NCI-H345 (cell line): ENCODE measurements at places on chromosomes 11 and 22.

DNA sequence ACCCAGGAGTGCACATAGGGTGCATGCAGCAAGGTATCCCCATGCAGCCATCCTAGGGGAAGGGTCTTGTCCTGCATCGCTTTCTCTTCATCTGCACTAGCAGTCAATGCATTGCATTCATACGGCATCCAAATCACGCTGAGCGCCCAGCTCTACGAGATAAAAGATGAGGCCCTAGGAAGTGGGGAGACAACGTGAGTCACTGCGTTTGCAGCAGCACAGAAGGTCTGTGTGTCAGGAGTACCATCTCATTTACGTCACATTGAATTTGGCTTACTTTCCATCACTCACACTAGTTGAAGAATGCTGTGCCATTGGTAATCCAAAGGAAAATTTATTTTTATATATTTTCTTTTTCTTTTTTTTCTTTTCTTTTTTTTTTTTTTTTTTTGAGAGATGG lies 2.5 kb upstream of the ST14 start:
- DNase-seq, result no peak

GRCh38 chr11:134579724-134580609 lies 167.9 kb upstream of the B3GAT1 start:
- peak; percentile 43 for DNase-seq

DNA sequence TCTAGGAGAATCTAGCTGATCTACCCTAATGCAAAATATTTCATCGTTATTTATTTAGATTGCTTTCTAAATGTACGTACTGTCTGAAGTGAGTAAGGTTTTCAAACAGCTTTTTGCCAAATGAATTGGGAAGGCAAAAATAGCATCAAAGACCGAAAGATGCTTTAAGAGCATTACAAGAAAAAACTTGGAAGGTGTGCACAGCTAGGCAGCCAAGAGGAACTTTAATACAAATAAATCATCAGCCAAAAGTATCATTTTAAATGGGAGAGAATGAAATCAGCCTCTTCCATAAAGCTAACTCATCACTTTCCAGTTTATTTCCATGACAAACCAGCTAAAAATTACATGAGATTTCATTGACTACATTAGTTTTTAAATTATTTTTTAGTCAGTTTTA lies 30.2 kb upstream of the CFAP300 start:
- no peak for DNase-seq

- DNase-seq, result no peak
These were observed 11.7 kb upstream of the SOX10 start for GRCh38 chr22:37996079-37996478.

DNA sequence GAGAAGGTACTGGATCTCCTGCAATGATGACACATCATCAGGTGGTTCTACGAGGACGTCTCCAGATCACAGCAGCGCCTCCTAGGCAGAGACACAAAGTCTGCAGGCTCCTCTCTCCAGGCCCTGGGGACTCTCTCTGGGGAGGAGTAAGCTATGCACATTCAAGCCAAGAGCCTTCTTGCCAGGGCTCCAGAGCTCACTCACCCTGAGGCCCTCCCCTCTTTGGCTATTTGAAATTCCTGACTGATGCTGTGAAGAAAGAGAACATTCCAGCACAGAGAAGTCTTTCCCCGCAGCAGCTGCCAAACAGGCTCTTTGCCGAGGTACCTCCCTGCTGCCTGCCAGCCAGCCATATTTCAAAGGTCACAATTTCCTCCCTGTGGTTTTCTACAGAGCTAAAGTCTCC lies 204.9 kb downstream of the CSNK2A3 start:
- DNase-seq, result no peak

DNA sequence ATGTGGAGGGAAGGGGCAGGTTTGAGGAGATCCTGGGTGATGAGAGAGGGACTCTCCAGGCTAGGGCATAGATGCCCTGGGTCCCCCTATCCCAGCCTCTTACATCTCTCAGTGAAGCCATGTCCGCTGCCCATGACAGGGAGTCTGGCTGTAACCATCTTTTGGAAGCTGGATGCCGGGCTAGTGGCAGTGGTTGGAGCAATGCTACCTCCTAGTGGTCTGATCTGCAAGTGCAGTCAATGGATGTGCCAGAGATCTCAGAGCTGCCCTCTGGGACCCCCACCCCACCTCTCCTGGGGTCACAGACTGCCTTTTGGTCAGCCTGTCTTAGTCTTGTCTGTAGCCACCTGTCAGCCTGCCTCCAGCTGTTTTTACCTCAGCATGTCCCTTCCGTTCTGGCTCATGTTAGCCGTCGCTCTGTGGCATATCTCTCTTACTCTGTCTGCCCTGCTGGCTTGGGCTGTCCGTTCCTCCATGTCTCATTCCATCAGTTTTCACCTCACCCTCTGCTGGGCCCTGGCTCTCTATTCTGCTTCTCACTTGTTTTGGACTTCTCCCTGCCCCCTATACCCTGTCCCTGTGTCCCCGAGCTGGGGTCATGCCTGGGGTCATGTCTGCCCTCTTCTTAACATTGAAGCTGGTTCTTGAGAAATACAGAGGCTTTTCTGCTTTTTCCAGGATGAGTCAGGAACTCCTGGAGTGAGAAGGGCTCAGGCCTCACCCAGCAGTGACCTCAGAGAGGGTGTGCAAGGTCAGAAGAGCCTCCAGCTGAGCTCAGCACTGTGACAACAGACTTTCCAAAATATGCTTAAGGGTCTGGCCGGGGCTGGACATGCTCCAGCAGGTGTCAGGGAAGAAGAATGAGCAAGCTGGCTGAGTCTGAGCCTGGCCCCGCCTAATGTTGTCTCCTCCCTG lies 52.0 kb upstream of the THY1 start:
- peak; percentile 53 for DNase-seq

DNA sequence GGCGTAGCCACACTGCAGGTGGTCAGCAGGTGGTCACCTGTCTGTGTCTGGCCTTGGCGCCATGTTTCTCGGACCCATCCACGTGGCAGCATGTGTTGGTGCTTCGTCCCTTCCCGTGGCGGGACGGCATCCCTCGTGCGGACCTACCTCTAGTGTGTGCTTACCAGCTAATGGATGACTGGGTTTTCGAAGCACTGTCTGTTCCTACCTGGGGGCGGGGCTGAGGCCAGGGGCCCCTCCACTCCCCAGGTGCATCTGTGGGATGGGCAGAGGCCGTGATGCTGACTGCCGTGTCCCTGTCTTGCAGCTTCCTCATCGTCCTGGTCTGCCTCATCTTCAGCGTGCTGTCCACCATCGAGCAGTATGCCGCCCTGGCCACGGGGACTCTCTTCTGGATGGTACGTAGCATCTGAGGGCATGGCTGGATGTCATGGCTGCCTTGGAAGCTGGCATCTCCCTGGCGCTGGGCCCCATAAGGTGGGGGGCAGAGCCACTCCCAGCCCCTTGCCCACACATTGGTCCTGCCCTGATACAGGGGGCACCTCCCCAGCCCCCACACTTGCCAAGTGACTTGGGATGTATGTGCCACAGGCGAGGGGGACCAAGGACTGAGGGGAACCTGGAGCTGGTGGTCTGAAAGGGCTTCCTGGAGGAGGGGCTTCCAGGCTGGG lies 82.9 kb downstream of the KCNQ1 start:
- DNase-seq, result no peak

- no peak for DNase-seq
These were observed 86.1 kb upstream of the HORMAD2 start for GRCh38 chr22:29994027-29994715.

DNA sequence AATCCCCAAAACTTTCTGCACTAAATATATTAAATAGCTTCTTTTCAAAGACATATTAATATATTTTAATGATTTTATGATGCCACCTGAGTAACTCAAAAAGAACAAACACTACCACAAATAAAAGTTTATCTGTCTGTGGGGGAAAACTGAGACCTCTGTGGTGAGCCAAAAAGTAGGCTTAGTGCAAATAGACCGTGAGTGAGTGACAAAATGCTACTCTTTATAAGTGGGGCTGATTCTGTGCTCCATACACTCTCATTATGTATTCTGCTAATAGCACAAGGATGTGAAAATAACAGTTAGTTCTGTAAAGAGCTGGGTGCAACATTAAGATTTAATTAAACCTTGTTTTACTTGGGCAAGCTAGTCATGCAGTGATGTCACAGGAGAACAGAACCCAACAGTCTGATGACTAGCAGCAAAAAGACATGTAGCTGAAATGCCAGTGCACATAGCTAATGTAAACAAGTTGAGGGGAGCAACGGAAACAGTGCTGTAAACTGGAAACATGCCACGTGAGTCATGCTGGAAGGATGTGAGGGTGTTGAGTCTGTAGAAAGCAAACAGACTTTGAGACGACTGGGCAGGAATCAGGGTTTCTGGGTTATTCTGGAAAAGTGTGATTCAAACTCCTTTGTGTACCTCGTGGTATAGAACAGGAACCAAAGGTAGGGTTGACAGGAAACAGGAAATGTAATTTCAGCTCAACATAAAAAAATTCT lies 1130.4 kb downstream of the LRRC4C start:
- DNase-seq, result peak; percentile 26

GRCh38 chr11:38582756-38583155 lies 1984.7 kb upstream of the RAG2 start:
- no peak for DNase-seq

GRCh38 chr11:8800520-8801110 lies 110.4 kb upstream of the AKIP1 start:
- no peak for DNase-seq

DNA sequence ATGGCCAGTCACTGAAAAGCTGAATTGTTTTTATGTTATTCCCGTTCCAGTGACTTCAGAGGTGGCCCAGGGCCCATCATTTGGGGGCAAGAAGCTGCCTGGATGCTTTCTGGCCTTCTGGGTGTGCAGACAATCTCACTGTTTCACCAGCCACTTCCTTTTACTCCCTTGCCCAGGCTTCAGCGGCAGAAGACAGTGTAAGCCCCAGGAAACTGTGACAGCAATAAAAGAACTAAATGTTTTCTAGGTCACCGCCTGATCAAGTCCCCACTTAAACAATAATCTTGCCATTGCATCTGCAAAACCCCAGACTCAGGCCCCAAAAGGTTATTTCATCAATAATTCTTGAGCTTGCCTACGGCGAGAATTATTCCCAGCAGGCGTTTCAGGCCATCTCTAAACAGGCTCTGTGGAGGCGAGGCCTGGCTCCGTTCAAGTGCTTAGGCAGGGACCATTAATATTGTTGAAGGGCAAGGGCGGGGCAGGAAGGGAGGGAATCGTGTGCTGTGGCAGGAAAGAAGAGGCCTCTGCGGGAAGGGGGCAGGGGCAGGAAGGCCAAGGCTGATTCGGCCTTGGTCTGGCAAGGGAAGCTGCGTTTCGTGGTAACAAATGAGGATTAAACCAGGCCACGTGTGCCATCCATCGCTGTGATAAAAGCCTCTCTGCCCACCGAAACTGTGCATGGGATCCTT lies 252.3 kb downstream of the KIRREL3 start:
- DNase-seq, result peak; percentile 79

DNA sequence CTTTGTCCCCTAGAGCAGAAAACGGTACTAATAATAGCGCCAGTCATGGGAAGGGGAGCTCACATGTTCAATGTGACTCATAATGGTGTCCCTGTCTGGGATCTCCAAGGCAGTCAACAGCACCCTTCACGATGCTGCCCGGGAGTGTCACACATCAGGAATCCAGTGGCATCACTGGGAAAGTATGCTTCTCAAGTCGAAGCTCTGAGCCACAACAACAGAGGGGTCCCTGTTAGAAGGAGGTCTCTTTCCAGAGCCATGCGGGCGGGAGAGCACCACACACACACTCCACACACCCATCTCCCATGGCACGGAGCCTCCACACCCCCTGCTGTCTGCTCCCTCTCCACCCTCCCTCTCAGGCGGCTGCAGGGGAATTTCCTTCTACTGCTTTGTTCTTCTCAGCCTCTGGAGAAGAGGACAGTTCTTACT lies 119.7 kb downstream of the ETS1 start:
- no peak for DNase-seq

DNA sequence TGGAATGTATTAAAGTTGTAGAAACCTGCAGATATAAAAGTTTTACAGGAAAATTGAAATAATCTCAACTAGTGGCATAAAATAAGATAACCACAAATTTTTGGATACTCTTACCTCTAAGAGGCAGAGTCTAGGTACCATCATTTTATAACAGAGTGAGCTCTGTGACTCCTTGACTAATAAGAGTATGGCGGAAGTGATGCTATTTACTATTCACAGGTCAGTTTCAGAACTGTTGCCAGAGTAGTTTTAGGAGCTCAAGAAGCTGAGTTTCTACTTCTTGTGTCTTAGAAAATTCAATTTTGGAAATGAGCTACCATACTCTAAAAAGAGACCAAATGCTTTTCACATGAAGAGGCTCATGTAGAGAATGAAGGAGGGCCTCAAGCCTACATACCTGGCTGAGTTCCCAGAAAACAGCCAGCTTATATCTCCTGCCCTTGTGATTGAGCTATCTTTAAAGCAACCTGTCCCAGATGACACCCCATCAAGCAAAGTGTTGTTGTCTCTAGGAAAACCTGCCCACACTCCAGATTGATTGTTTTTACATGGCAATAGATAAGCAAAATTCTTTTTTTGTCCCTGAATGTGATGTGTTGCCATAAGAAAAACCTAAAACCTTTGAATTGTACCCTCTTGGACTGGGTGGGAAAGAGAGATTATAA lies 712.8 kb upstream of the CNTN5 start:
- peak; percentile 71 for DNase-seq

DNA sequence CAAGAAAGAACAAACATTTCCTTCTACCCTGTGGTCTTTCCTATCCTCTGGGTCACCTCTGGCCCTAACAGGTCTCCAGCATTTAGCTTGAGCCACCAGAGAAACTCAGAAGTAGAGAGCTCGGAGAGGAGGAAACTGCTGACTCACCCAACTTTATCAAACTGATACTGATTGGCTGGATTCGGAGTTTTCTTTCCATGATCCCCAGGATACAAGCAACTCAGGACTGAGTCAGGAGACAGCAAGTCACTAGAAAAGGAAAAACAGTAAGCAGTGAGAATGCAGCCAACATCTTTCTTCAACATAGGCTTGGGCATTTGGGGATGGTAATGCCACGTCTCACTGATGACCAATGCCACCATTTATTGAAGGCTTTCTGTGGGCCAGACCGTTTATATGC lies 32.7 kb downstream of the THOC5 start:
- DNase-seq, result no peak

DNA sequence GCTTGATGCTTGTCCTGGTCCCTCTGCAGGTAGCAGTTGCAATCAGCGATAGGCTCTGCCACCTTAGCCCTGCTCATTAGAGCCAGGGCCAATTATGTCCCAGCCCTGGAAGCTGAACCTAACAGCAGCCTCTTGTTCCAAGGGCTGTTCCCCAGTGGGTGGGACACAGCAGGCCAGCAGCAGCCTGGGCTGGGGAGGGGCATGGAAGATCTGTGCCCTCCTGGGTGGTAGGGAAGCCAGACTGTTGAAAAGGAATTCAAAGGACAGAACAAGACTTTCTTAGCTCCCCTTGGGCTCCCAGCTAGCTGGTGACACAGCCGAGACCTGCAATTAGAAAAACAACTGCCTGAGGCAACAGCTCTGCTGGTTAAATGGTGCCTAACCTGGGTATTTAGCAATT lies 17.4 kb downstream of the DRD2 start:
- no peak for DNase-seq

GRCh38 chr11:45554230-45554967 lies 111.0 kb downstream of the CHST1 start:
- no peak for DNase-seq

DNA sequence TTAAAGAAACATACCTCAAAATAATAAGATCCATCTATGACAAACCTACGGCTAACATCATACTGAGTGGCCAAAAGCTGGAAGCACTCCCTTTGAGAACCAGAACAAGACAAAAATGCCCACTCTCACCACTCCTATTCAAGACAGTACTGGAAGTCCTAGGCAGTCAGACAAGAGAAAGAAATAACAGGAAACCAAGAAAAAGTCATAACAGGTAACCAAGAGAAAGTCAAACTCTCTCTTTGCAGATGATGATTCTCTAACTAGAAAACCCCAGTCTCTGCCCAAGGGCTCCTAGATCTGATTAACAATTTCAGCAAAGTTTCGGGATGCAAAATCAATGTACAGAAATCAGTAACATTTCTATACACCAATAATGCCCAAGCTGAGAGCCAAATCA lies 35.6 kb downstream of the TMEM123 start:
- DNase-seq, result no peak
